ENCODE measurements at places on chromosomes 6 and 20. TPM values are rescaled to one million over a fixed set of nuclear protein-coding genes. Genes with fewer than 3 reads are reported as not detected.

DNA sequence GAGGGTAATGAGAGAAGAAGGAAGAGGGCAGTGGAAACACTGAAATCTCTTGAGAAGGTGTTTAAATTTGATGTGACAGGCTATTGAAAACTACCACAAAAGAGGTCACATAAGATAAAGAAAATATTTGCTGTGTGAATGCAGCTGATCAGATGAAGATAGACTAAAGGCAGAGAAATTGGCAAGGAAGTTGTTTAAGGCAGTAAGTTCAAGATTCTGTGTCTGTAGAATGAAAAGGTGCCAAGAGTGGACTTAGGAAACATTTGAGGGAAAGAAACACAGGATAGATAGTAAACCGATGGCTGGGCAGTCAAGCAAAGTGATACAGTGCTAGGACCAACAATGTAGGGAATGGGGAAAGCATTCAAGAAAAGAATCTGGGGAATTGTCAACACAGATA, 332.3 kb upstream of the MARCKS start:
- DNase-seq, result no peak

GRCh38 chr20:16284385-16285100, 288.7 kb downstream of the KIF16B start:
- no peak for DNase-seq

DNA sequence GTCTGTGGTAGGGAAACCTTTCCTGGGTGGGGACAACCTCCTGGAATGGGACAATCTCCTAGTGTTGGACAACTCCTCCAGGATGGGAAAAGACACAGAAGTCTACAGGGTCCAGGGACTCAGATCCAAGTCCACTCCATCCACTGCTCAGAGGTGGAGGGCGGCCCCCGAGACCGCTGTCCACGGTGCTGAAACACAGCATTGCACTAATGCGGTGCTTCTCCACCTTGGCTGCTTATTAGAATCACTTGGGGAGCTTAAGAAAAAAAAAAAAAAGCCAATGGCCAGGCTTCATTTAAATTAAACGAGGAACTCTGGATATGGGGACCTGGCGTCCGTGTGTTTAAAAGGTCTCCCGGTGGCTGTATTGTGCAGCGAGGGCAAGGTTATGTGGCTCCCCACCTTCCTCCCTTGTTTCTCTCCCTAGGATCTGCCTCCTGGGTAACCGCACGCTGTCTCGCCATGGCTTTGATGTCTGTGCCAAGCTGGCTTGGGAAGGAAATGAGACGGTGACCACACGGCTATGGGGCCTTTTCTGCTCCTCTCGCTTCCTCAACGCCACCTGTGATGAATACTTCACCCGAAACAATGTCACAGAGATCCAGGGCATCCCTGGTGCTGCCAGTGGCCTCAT, 12.0 kb downstream of the SLC12A5 start:
- DNase-seq, result no peak

GRCh38 chr6:7999201-7999600, 65.0 kb downstream of the BLOC1S5 start:
- DNase-seq, result no peak

The CLVS2 gene
- not detected for total RNA-seq

- no peak for DNase-seq
Measured at GRCh38 chr20:24840121-24840713, 108.9 kb upstream of the CST7 start.

- DNase-seq, result no peak
Measured at GRCh38 chr6:99416892-99417767, 8.0 kb downstream of the PNISR start.

DNA sequence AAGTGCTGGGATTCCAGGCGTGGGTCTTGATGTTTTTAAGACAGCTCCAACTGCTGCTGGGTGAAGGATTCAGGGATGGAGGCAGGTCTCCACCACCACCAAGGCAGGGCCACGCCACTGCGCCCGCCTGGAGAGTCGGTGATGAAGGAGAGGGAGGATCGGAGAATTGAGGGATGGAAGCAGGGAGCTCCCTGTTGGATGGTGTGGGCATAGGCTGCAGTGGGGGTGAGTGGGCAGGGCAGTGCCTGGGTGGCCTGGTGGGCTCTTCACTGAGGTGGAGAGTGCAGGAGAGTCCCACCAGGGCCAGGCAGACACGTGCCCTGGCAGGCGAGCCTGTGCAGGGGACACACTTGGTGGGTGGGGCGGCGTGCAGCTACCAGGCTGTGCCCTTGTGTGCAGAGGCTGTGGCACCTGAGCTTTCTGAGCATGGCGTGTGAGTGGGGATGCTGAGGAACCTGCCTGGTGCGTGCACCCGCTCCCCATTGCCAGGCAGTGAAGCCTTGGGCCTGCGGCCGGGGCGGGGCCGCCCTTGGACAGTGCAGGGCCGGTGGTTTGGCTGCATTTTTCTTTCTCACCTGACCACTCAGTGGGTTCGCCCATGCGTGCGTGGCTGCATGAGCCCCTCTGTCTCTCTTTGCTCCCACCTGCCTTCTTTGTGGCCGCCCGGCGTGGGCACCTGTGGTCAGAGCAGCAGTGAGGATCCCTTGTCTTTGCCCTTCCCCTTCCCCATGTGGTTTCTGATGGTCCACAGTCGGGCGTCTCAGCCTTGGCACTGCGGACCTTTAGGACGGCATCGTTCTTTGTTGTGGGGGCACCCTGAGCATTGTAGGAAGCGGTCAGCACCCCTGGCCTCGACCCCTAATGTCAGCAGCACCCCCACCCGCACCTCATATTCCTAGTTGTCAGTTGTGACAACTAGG, 11.3 kb downstream of the RBM38 start:
- DNase-seq, result no peak

- no peak for DNase-seq
Measured at GRCh38 chr6:1015825-1016224, 296.1 kb upstream of the FOXQ1 start.

GRCh38 chr20:35187584-35188190, 15.8 kb downstream of the PROCR start:
- no peak for DNase-seq

The PRKN gene
- total RNA-seq, result 0.07 TPM

DNA sequence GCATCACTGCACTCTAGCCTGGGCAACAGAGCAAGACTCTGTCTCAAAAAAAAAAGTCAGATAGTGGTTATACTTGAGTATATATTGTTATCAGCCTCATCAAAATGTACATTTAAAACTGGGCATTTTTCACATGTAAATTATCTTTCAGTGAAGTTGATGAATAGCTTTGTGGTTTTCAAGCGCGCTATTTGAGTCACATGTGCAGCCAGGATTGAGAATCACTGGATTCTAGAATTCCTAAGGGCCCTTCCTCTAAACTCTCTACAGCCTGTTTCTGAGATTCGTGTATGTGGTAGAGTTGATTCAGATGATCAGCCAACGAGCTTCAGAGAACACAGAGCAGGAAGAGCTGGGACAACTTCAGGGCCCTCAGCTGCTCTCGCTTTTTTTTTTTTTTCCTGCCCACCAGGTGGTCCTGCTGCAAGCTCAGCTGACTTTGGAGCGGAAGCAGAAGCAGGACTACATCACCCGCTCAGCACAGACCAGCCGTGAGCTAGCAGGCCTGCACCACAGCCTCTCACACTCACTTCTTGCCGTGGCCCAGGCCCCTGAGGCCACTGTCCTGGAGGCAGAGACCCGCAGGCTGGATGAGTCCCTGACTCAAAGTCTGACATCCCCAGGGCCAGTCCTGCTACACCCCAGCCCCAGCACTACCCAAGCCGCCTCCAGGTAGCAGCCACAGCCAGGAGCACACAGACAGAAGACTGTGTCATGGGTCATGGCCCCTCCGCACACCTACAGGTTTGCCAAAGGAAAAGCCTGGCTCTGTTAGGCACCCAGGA, 18.3 kb downstream of the C20orf173 start:
- no peak for DNase-seq

The FOXS1 gene
- not detected for total RNA-seq

DNA sequence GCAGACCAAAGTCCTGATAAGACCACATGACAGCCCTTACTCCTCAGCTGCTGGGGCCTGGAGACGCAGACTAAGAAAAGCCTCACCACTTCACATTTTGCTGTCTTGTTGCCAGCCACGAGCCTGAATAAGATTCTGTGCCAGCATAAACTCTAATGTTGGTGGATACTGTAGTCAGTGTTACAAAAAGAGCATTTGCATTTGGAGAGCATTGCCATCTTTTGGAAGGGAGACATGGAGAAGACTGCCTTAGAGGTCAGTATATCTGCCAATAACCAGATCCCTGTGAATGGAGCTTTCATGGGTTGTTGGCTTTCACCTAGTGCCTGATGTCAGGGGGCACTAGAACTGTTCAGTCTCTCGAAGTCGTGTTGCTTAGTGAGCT, 315.2 kb downstream of the ZFAND3 start:
- DNase-seq, result no peak

DNA sequence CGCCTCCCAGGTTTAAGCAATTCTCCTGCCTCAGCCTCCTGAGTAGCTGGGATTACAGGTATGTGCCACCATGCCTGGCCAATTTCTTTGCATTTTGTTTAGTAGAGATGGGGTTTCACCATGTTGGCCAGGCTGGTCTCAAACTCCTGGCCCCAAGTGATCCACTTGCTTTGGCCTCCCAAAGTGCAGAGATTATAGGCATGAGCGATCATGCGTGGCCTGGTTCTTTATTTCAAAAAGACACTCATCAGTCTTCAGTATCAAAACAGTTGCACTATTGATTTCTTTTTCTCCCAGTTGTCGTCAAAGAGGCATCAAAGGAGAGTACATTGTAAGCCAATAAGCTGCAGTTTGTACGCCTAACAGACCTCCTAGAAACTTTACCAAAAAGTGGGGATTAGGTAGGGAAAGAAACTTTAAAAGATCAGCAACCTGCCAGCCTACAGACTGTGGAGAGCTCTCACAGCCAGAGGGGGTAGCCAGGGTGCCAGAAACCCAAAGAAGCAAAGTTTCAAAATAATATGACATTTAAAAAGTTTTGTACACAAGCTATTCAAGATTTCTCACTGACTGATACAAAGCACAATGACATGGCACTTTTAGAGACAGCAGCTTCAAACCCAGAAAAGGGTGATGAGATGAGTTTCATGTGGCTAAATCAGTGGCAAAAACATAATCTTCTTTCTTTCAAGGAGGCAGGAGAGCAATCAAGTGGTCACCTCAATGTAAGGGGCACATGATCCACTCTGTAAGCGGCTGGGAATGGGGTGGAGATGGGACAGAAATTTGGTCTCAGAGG, 83.0 kb upstream of the RALY start:
- DNase-seq, result no peak

All from epithelial cell of proximal tubule (primary cell).